ENCODE measurements at places on chromosomes 7 and 10. TPM values are rescaled to one million over a fixed set of nuclear protein-coding genes. Genes with fewer than 3 reads are reported as not detected.

- no peak for DNase-seq
Observed at GRCh38 chr10:6346631-6347030, 143.9 kb downstream of the PFKFB3 start.

DNA sequence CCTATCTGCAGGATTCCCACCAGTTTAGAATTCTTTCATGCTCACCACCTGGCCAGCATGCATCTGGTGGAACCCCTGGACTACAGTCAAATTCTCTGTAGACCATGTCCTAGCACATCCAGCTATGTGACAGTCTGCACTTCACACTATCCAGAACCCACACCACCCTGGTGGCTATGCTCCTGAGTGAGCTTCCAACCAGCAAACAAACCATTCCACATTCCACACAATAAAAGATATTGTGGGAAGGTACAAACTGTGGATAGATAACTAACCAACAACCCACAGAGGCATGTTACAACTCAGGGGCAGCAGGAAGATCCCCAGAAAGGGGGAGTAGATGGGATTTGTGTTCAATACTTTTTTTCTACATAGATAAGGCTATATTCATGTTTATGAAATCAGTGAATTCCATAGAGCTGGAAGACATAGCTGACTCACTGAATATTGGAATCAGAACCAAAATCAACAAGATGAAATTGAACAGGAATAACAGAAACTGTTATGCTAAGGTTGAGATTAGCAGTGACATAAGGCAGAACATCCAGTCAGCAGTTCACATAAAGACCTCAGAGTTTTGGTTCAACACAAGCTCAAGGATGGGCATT lies 72.5 kb downstream of the LRRC17 start:
- DNase-seq, result no peak

DNA sequence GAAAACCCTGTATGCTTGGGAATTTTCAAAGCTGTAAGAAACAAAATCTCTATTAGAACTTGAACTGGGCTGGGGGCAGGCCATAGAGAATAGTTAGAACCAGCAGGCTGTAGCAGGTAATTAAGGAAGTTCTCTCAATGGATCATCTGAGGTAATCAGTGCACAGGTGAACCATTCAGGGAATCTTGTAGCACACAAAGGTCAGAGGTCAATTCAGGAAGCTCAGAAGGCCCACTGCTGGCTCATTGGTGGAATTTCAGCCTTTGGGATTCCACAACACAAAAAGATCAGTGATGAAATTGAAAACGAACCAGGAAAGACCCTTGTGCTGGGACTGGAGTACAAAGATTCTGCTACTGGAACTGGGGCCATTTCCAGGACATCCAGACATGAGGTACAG lies 82.0 kb downstream of the TMEM168 start:
- DNase-seq, result no peak

GRCh38 chr7:16913643-16914042 lies 31.9 kb upstream of the AGR3 start:
- DNase-seq, result no peak

DNA sequence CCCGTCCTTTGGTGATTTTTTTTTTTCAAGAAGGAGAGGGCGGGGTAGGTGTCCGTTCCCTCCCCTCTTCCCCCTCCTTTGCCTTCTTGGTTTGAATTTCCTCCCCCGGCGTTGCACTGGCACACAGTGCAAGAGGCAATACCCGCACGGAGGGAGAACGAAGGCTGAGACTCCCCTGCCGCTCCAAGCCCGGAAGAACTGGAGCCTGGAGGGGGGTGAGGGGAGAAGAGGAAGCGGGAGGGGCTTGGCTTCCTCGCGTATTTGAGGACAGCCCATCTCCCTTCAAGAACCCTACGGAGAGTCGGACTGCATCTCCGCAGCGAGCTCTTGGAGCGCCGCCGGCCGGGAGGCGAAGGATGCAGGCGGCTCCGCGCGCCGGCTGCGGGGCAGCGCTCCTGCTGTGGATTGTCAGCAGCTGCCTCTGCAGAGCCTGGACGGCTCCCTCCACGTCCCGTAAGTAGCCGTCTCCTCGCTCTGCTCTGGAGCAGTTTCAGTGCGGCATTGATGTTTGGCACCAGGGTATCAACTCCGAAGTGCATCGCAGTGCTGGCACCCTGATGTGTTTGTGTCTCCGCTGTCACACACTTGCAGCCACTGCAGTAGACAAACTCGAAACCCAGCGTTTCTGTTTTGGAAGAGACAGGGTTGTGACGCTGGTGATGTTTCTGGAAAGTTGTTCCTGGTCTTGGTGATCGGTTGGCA lies at the start of gene CNTNAP2:
Gene CNTNAP2 (plus strand): TSS at position 281 of the 702 bp plus-strand sequence. CDS start 76 bp downstream, at position 357.
- no peak for DNase-seq

DNA sequence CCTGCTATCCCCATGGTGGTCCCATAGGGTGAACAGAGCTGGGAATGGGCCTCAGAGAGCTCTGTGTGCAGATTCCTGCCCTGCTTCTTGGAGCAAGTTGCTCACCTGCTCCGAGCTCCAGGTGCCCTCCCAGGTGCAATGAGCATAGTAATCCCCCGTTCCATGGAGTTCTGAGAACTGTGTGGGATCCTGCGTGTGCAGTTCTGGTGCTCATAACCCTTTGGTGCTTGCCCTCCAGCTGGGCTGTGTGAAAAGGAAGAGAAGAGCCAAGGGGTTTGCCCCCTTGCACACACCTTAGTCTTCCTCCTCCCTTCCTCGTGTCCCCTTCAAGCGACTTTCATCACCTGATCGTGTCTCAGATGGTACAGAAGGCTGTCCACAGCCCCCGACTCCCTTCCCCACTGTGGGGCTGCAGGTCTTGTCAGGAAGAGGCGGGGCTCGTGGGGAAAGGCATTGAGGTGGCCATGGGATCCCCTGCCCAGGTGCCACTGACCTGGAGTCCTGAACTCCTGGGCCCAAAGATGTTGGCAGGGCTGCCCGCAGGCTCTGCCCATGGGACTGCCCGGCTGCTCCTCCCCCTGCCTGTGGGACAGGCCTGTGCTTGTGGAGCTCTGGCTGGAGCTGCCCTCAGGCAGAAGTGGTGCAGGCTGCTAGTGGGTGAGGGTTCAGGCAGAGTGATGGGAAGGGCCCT lies 21.9 kb upstream of the ZNF488 start:
- DNase-seq, result no peak

- no peak for DNase-seq
Observed at GRCh38 chr10:68053553-68053952, 21.5 kb downstream of the HERC4 start.

GRCh38 chr7:111560773-111561653 lies 1.3 kb downstream of the IMMP2L start:
- no peak for DNase-seq

- DNase-seq, result no peak
Observed at GRCh38 chr10:113326160-113327111, 226.4 kb upstream of the HABP2 start.

FAM25G gene
- not detected for total RNA-seq

CHST15 gene
- 64.5 TPM for total RNA-seq

ANKIB1 gene
- 74.8 TPM for total RNA-seq

CCL24 gene
- 25.6 TPM for total RNA-seq

LIPJ gene
- 0.34 TPM for total RNA-seq

TFPI2 gene
- 0.41 TPM for total RNA-seq

Measured in mucosa of descending colon (tissue), 3 donors.